ENCODE measurements at places on chromosomes 12 and 14.

GRCh38 chr12:49796606-49797448, 31.4 kb downstream of the NCKAP5L start:
- no peak overlapping the region for H3K4me3 ChIP-seq
- no peak for DNase-seq
- no peaks in the 10 kb centered on the region for H3K4me1 ChIP-seq
- H3K27ac ChIP-seq, result no peak overlapping the region
- no peaks in the 10 kb centered on the region for H3K36me3 ChIP-seq
- no peaks in the 10 kb centered on the region for H3K27me3 ChIP-seq

- no peaks in the 10 kb centered on the region for H3K36me3 ChIP-seq
- H3K4me3 ChIP-seq, result no peak overlapping the region
- no peaks in the 10 kb centered on the region for H3K27me3 ChIP-seq
- H3K27ac ChIP-seq, result no peak overlapping the region
These were observed 7.3 kb upstream of the BATF start for GRCh38 chr14:75514673-75515628.

- H3K36me3 ChIP-seq, result no peaks in the 10 kb centered on the region
- H3K27ac ChIP-seq, result no peak overlapping the region
- H3K4me3 ChIP-seq, result no peak overlapping the region
- DNase-seq, result no peak
- no peaks in the 10 kb centered on the region for H3K4me1 ChIP-seq
- H3K27me3 ChIP-seq, result no peaks in the 10 kb centered on the region
These were observed 10.2 kb downstream of the CMTM5 start for GRCh38 chr14:23386999-23387398.

- DNase-seq, result no peak
- no peaks in the 10 kb centered on the region for H3K27me3 ChIP-seq
- H3K27ac ChIP-seq, result no peak overlapping the region
- no peak overlapping the region for H3K4me3 ChIP-seq
These were observed 70.8 kb downstream of the HSPB8 start for GRCh38 chr12:119249383-119250155.

DNA sequence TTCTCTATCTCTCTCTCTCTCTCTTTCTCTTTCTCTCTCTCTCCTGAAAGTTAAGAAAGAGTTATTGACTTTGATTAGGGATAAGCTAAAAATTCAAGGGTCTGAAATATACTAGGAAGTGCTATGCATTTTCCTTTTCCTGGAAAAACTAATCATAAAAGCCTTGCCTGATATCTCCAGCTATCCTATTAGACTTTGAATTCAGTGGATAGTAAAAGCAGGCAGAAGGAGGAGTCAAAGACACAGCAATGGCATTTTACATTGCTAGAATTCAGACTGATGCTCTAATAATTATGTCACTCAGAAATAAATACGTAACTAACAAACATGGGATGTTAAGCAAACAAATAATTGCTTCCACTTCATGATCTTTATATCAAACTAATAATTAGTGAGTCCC, 272.0 kb downstream of the SSPN start:
- H3K4me1 ChIP-seq, result no peaks in the 10 kb centered on the region
- no peaks in the 10 kb centered on the region for H3K27me3 ChIP-seq
- no peak overlapping the region for H3K27ac ChIP-seq
- H3K4me3 ChIP-seq, result no peak overlapping the region
- no peak for DNase-seq

DNA sequence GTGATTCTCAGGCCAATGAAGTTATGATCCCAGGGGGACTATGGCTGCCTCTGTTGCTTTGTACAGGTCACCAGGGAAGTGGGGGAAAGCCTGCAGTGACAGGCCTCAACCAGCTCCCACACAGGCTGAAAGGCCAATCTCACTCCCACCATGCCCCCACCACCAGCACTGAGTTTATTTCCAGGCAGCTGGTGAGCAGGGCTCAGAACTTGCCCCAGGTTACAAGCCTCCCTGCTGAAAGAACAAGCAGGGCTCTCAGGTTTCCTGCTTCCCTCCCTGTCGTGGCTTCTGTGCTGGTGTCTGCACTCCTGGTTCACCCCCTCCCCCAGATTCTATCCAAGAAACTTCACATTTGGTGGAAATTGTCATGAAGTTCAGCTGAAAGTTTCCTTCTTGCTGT, 260.3 kb downstream of the CCDC59 start:
- no peaks in the 10 kb centered on the region for H3K4me1 ChIP-seq
- no peak overlapping the region for H3K27ac ChIP-seq
- no peaks in the 10 kb centered on the region for H3K36me3 ChIP-seq
- no peak for DNase-seq
- H3K27me3 ChIP-seq, result no peaks in the 10 kb centered on the region
- no peak overlapping the region for H3K4me3 ChIP-seq

Data from Caco-2 (cell line).